Memory B cell (primary cell): ENCODE measurements at places on chromosomes 11 and 22.

GRCh38 chr11:17649696-17650095 is 69.7 kb upstream of the MYOD1 start:
- peaks cover 17% of the 10 kb centered on the region for H3K27me3 ChIP-seq
- H3K36me3 ChIP-seq: peaks cover 2% of the 10 kb centered on the region
- peaks cover 2% of the 10 kb centered on the region for H3K4me1 ChIP-seq
- DNase-seq: no peak
- no peak overlapping the region for H3K27ac ChIP-seq

GRCh38 chr11:44494785-44495184 is 70.7 kb upstream of the CD82 start:
- H3K4me3 ChIP-seq: no peak overlapping the region
- H3K36me3 ChIP-seq: no peaks in the 10 kb centered on the region
- no peaks in the 10 kb centered on the region for H3K4me1 ChIP-seq
- no peak overlapping the region for H3K27ac ChIP-seq
- no peak for DNase-seq

DNA sequence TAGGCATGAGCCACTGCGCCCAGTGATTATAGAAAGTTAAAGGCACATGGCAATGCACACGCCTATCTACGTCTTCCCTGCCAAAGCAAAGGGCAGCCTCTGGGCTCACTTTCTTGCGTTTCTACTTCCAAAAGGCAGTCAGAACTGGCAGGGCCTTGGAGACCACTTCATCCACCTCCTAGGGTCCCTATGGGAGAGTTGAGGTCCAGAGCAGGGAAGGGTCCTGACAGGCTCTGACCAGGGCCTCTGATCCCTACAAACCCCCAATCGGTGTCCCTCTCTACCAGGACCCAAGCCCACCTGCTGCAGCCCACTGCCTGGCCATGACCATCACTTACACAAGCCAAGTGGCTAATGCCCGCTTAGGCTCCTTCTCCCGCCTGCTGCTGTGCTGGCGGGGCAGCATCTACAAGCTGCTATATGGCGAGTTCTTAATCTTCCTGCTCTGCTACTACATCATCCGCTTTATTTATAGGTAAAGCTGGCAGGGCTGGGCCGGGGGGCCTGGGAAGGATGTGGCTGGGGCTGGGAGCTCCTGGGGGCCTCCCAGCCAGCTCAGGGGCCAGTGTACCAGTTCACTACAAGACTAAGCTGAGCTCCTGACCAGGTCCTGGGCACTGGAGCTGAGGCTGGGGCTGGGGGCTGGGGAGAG is 1.5 kb downstream of the BEST1 start:
- DNase-seq: no peak
- H3K4me3 ChIP-seq: no peak overlapping the region
- H3K27ac ChIP-seq: no peak overlapping the region
- H3K4me1 ChIP-seq: peaks cover 17% of the 10 kb centered on the region

DNA sequence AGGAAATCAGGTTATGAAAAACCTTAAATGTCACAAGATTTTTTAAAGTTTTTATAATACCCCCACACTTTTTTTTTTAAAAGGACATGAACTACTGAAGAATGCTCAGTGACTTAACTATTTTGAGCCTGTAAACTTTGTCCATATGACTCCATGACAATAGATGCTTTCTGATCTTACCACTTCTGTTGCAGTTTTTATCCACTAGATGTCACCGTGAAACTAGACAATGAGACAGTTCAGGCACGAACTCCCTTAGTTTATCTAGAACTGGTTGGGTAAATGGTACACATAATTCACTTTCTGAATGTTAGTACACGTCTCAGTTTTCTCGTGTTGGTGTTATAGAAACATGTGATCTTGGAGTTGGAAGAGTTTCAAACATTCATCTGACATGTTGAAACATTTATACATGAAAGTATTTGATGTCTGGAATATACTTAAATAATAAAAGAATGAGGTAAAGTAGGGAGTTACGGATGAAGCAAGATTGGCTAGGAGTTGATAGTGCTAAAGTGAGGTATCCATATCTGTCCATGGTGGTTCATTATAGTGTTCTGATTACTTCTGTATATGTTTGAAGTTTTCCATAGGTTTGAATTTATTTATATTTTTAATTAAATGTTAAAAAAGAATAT is 8.1 kb downstream of the CCDC15 start:
- no peak overlapping the region for H3K27ac ChIP-seq
- peak; percentile 59 for DNase-seq
- H3K4me1 ChIP-seq: no peaks in the 10 kb centered on the region
- no peaks in the 10 kb centered on the region for H3K36me3 ChIP-seq
- H3K27me3 ChIP-seq: no peaks in the 10 kb centered on the region

DNA sequence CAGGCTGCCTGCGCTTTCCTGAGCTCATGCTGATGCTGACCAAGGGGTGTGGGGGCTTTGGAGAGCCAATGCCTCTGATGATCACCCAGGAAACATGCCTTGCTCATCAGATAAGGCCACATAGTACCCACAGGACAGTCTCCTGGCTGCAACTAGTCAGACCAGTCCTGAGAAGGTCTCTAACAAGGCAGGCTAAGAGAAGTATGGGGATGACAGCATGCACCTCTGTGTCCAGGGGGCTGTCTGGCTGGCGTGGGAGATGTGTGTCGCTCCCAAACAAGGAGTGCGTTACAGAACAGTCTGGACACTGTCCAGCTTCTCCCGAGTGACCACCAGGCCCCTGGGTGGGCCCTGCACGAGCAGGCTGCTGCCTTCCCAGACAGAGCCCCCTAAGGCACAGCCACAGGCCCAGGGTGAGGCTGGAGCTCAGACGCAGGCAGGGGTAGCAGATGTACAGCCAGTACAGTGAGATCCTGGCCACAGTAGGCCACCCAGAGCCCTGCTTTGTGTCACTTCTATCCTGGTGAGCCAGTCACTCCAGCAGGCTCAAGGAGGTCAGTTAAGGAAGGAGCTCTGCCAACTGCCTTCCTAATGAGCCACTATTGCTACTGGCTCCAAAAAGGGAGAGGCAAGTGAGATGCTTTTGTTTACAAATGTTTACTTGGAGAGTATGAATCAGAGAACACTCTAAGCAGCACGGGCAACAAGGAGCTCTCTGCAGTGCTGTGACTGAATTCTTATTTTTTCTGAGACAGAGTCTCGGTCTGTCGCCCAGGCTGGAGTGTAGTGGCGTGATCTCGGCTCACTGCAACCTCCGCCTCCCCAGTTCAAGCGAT is 66.0 kb upstream of the CLTCL1 start:
- H3K4me3 ChIP-seq: no peak overlapping the region
- no peak for DNase-seq
- H3K27me3 ChIP-seq: no peaks in the 10 kb centered on the region

DNA sequence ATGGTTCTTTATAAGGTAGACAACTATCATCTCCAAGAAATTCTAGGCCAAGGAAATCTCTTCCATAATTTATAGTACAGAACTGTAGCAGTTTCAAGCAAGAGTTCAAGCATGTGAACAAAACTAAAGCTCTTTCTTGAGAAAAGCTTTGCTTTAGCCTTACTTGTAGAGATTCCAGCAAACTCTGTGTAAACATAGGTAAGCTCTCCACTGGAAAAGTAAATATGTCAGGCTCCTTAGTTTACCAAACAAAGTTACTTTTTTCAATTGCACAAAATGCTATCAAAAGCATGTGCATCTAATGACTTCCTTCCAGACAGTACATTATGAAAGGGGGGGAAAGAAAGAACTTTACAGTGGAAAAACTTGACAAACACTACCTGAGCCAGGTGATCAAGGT is 125.0 kb downstream of the SIK3 start:
- peaks cover 10% of the 10 kb centered on the region for H3K36me3 ChIP-seq
- H3K4me3 ChIP-seq: no peak overlapping the region
- H3K4me1 ChIP-seq: peaks cover 21% of the 10 kb centered on the region
- H3K27me3 ChIP-seq: no peaks in the 10 kb centered on the region
- peak overlapping the region; percentile 50 for H3K27ac ChIP-seq

GRCh38 chr22:38163844-38164550 is 17.6 kb downstream of the PLA2G6 start:
- H3K4me3 ChIP-seq: no peak overlapping the region
- H3K36me3 ChIP-seq: peaks cover 16% of the 10 kb centered on the region
- no peaks in the 10 kb centered on the region for H3K27me3 ChIP-seq
- peaks cover 21% of the 10 kb centered on the region for H3K4me1 ChIP-seq
- peak overlapping the region; percentile 95 for H3K27ac ChIP-seq

GRCh38 chr22:19714312-19715187 is at the start of gene SEPTIN5:
Gene SEPTIN5 (plus strand): TSS chr22:19714503. CDS start chr22:19714589, 86 bp downstream.
- peaks cover 3% of the 10 kb centered on the region for H3K4me1 ChIP-seq
- H3K27me3 ChIP-seq: peaks cover 18% of the 10 kb centered on the region
- peak within 1 kb of the TSS; percentile 72 for H3K4me3 ChIP-seq
- H3K27ac ChIP-seq: no peak within 1 kb of the TSS
- H3K36me3 ChIP-seq: no peaks in the 10 kb centered on the region

GRCh38 chr11:94884376-94884775 is 89.0 kb downstream of the CWC15 start:
- H3K4me1 ChIP-seq: peaks cover 3% of the 10 kb centered on the region
- H3K4me3 ChIP-seq: no peak overlapping the region
- peaks cover under 1% of the 10 kb centered on the region for H3K36me3 ChIP-seq
- H3K27me3 ChIP-seq: peaks cover under 1% of the 10 kb centered on the region

GRCh38 chr11:26943636-26944035 is 50.3 kb upstream of the FIBIN start:
- H3K36me3 ChIP-seq: no peaks in the 10 kb centered on the region
- H3K4me3 ChIP-seq: no peak overlapping the region

GRCh38 chr11:11989774-11990744 is 18.4 kb downstream of the DKK3 start:
- peaks cover 16% of the 10 kb centered on the region for H3K27me3 ChIP-seq
- no peaks in the 10 kb centered on the region for H3K4me1 ChIP-seq
- H3K4me3 ChIP-seq: no peak overlapping the region
- H3K27ac ChIP-seq: no peak overlapping the region

- H3K4me3 ChIP-seq: no peak overlapping the region
- no peak for DNase-seq
- peaks cover 28% of the 10 kb centered on the region for H3K36me3 ChIP-seq
- no peak overlapping the region for H3K27ac ChIP-seq
- no peaks in the 10 kb centered on the region for H3K4me1 ChIP-seq
- no peaks in the 10 kb centered on the region for H3K27me3 ChIP-seq
Measured at GRCh38 chr11:587546-587945, 11.3 kb downstream of the PHRF1 start.

- peaks cover 15% of the 10 kb centered on the region for H3K36me3 ChIP-seq
- H3K4me3 ChIP-seq: peak overlapping the region; percentile 72
- no peaks in the 10 kb centered on the region for H3K27me3 ChIP-seq
- peak overlapping the region; percentile 88 for H3K27ac ChIP-seq
- peak; percentile 80 for DNase-seq
Measured at GRCh38 chr22:37623075-37624016, 14.7 kb downstream of the GGA1 start.
